ENCODE measurements at places on chromosomes 4 and X. TPM values are rescaled to one million over a fixed set of nuclear protein-coding genes. Genes with fewer than 3 reads are reported as not detected.

- DNase-seq, result no peak
- H3K27ac ChIP-seq, result no peak overlapping the region
- no peaks in the 10 kb centered on the region for H3K27me3 ChIP-seq
Observed at GRCh38 chrX:97294041-97294440, 410.3 kb downstream of the RPA4 start.

RELL1 gene
- total RNA-seq, result 43.2 TPM

DNA sequence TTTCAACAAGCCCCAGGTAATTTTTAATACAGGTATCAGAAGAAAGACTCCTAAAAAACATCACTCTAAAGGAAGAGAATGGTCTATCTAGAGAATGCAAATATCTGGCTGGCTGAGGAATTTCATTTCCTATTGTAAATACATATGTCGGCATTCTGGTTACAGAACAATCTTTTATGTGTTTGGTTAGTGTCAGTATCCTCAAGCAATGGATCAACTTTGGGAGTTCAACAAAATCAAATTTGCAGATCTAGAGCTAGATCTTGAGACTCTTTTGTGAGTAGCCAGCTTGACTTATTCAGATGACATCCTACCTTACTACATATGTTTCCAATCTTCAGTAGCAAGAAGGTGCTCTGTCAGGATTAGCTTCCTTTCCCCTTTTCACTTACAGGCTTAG lies 145.1 kb downstream of the BTC start:
- H3K4me1 ChIP-seq, result no peaks in the 10 kb centered on the region
- H3K27me3 ChIP-seq, result peaks cover 2% of the 10 kb centered on the region
- no peak for DNase-seq
- H3K4me3 ChIP-seq, result no peak overlapping the region
- no peak overlapping the region for H3K27ac ChIP-seq

- H3K27ac ChIP-seq, result no peak overlapping the region
- no peaks in the 10 kb centered on the region for H3K27me3 ChIP-seq
- no peak for DNase-seq
- H3K4me3 ChIP-seq, result no peak overlapping the region
- H3K36me3 ChIP-seq, result peaks cover 22% of the 10 kb centered on the region
Observed at GRCh38 chr4:150818661-150819060, 196.4 kb downstream of the LRBA start.

SH2D1A gene
- total RNA-seq, result 42.1 TPM

- DNase-seq, result no peak
- no peaks in the 10 kb centered on the region for H3K4me1 ChIP-seq
- H3K27ac ChIP-seq, result no peak overlapping the region
Observed at GRCh38 chr4:72613959-72614358, 44.9 kb upstream of the ADAMTS3 start.

DNA sequence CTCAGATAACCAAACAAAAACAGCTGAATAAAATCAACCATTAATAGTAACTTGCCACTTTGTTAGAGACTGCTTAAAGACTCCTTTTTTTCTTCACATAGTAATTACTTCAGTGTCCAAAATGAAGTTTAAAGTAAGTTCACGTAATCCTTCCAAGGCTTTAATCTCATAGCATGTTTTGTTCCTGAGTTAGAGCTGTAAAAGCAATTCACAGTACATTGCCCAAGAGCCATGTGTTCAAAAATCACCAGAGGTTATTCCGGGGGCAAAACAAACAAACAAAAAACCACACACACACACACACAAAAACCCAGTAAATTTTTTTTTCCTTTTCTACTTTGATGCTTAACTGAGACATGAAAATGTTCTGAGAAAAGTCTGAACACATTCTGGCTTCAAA lies 6.1 kb downstream of the GPR82 start:
- no peak overlapping the region for H3K27ac ChIP-seq
- peaks cover 18% of the 10 kb centered on the region for H3K36me3 ChIP-seq
- peaks cover 29% of the 10 kb centered on the region for H3K4me1 ChIP-seq
- no peak for DNase-seq

DNA sequence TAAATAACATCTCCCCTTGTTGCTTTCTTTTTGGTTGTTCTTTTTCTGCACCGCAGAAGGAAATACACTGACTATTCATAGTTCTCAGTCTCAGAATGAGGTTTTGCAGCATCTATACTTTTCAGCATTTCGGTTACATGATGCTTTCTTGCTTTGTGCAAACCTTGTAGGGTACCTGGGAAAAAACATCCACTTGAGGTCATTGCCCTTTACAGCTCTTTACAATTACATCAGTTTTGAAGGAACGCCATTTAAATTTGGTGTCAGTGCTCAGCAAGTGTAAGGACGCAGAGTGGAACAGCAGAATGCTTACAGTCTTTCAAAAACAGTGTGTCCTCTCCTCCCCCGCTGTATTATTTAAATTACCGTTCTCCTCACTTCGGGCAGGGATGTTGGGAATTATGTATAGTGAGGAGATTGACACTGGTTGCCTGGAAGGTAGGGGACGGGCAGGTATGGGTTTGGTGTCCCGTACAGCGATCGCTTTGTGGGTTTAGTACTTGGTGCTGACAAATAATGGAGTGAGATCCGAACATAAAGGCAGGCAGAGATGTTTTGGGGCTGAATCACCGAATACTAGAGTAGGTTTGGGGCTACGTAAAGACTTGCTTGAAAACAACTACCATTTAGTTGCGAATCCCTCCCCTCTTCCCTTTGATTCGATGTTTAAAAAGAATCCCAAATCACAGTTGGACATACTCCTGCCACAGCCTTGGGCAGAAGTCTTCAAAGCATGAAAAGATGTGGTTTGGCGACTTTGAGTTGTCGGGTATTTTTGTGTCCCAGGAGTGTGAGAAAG lies 2.0 kb upstream of the NKX3-2 start:
- H3K4me3 ChIP-seq, result peak overlapping the region; percentile 65
- H3K36me3 ChIP-seq, result peaks cover 5% of the 10 kb centered on the region
- H3K27ac ChIP-seq, result no peak overlapping the region
- no peak for DNase-seq
- peaks cover 60% of the 10 kb centered on the region for H3K27me3 ChIP-seq

DNA sequence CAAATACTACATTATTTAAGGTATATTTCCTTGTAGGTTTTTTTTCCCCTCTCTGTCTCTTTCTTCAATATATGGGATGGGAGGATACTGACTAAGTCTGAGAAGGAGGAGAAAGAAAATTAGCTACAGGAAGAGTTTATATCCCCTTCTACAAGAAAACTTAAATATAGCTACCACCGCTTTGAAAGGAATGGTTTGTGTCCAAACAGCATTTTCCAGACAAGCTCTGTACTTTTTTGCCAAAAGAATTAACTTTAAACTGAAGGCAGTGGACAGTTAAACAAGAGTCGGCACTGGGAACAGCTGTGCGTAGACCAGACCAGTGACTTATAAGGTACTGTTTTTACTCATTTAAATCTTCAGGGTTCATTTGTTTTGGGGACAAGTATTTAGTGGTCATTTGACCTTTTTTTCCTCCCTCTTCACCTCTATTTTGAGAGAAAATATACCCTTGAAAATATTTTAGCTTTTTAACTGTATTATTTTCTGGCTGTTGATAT lies 303.7 kb downstream of the ARHGAP24 start:
- no peak overlapping the region for H3K4me3 ChIP-seq
- H3K36me3 ChIP-seq, result no peaks in the 10 kb centered on the region
- H3K27ac ChIP-seq, result no peak overlapping the region
- H3K27me3 ChIP-seq, result no peaks in the 10 kb centered on the region

- no peak overlapping the region for H3K4me3 ChIP-seq
- no peak for DNase-seq
Observed at GRCh38 chr4:52081216-52081615, 30.1 kb downstream of the SPATA18 start.

DNA sequence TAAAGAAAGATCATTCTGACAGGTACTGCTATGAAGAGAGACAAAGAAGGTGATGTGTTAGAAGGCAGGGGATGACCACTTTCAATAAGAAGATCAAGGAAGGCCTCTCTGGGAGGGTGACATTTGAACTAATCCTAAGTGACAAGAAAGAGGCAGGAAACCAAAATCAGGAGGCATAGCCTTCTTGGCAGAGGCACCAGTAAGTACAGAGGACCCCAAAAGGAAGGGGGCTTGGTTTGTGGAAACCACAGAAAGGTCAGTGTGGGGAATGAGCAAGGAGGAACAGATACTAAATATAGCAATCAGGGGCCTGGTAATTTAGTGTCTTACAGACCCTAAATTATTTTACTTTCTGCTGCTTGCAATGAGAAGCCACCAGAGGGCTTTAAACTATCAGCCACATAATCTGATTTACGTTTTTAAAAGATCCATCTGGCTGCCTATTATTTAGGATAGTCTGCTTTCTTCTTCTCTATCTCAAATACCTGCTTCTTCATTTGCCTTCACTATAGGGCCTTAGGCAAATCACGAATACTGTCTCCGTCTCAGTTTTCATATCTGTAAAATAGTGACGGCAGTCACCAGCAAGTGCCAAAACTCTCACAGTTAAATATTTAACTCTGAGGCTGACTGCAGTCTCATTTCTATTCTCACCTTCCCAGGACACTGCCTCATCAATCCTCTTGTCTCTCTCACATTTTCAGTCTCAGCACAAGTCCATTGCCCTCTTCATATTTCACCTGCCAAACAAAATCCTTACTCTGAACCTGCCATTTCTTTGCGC lies 16.7 kb downstream of the NR3C2 start:
- peaks cover 3% of the 10 kb centered on the region for H3K36me3 ChIP-seq
- peaks cover 23% of the 10 kb centered on the region for H3K4me1 ChIP-seq
- H3K4me3 ChIP-seq, result no peak overlapping the region
- DNase-seq, result no peak
- H3K27me3 ChIP-seq, result no peaks in the 10 kb centered on the region

DNA sequence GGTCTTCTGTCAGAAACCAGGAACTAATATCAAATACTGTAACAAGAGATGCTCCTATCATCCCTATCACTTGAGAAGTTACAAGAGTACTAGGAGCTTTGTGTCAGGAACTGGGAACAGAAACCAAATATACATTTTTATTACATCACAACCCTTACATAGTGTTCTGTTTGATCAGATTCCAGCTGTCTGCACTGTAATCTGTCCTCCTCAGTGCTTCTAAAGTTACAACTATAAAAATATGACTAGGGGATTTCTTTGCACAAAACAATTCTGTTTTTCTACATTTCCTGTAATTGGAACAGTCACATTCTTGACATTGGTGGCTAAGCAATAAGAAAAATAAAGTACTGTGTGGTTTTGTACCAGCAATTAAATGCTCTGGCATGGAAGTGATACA lies 686.0 kb downstream of the PDHA2 start:
- no peaks in the 10 kb centered on the region for H3K27me3 ChIP-seq
- no peaks in the 10 kb centered on the region for H3K4me1 ChIP-seq
- no peak for DNase-seq
- H3K27ac ChIP-seq, result no peak overlapping the region
- no peaks in the 10 kb centered on the region for H3K36me3 ChIP-seq
- H3K4me3 ChIP-seq, result no peak overlapping the region

DNA sequence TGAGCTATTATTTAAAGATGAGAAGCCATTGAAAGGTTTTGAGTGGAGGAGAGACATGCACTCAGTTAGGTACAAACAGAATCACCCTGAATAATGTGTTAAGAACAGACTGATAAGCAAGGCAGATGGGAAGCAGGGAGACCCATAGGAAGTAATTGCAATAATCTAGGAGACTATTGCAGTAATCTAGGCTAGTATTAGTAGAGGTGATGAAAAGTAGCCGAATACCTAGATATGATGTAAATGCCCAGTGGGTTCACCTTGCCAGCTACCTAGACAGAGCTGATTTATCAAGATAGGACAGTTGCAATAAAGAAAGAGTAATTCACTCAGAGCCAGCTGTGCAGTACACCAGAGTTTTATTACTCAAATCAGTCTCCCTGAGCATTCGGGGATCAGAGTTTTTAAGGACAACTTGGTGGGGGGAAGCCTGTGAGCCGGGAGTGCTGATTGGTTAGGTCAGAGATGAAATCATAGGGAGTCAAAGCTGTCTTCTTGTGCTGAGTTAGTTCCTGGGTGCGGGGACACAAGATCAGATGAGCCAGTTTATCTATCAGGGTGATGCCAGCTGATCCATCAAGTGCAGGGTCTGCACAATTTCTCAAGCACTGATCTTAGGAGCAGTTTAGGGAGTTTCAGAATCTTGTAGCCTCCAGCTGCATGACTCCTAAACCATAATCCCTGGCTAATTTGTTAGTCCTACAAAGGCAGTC lies 427.5 kb downstream of the RPA4 start:
- no peak for DNase-seq
- H3K4me3 ChIP-seq, result no peak overlapping the region

DNA sequence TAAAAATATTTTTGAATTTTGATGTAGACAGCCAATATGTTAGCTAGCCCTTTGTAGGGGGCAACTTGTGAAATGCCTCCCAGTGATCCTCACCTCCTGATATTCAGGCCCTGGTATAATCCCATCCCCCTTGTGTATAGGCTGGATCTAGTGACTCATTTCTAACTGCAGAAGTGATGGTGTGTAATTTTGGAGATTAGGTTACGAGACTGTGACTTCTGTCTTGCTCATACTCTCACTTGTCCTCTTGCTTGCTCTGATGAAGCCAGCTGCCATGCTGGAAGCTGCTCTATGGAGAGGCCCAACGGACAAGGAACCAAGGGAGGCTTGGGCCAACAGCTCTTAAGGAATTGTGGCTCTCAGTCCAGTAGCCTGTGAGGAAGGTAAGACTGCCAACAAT lies 61.7 kb downstream of the GPR82 start:
- peaks cover 20% of the 10 kb centered on the region for H3K4me1 ChIP-seq
- DNase-seq, result no peak
- no peaks in the 10 kb centered on the region for H3K27me3 ChIP-seq
- peaks cover 21% of the 10 kb centered on the region for H3K36me3 ChIP-seq
- H3K27ac ChIP-seq, result no peak overlapping the region

PPAT gene
- total RNA-seq, result 32.5 TPM

DNA sequence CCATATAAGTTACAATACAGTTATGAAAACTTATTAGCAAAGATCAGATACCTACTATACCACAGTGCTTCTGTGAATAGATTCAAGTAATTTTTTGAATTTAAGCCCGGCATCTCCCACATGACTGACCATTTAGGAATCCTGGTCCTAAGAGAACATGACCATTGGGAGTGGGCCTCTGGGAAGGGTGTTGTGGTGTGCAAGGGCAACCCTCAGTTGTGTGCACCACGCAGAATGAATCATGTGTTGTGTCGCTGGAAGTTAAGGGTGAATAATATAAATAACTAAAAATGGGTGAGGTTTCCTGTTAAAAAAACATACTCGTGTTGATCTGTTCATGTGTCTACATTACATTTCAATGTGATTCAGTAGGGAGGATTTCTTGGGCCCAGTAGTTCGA lies 15.5 kb downstream of the CPE start:
- H3K36me3 ChIP-seq, result no peaks in the 10 kb centered on the region
- H3K27me3 ChIP-seq, result peaks cover 17% of the 10 kb centered on the region
- H3K27ac ChIP-seq, result no peak overlapping the region
- H3K4me1 ChIP-seq, result no peaks in the 10 kb centered on the region

VEGFD gene
- not detected for total RNA-seq

DNA sequence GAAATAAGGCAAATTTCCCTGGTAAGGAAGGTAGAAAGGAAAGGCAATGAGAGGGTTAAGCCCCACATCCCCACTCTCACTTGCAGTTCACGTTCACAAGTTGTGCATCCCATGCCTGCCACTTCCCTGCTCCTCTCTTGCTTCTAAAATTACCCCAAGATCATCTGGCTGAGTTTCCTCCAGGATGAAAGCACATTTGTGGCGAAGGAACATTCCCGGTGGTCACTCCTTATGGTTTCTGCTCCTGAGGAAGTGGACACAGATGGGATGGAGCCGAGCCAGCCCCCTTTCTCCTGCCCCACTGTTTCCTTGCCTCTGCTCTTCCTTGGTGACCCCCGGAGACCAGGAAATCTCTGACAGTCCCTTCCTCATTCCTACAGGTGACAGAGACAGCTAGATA lies 37.5 kb downstream of the SPINK2 start:
- H3K36me3 ChIP-seq, result no peaks in the 10 kb centered on the region
- no peak overlapping the region for H3K4me3 ChIP-seq
- peaks cover 5% of the 10 kb centered on the region for H3K27me3 ChIP-seq
- no peaks in the 10 kb centered on the region for H3K4me1 ChIP-seq
- H3K27ac ChIP-seq, result no peak overlapping the region
- no peak for DNase-seq

Data from activated CD8-positive, alpha-beta T cell treated with anti-CD3 and anti-CD28 coated beads, Interleukin-2, amount 10 ng/mL, durations not matched to agents 7 days and 5 days (primary cell).